GM19239 (cell line): ENCODE measurements at places on chromosomes 4 and X.

GRCh38 chr4:174120446-174121295, 162.8 kb downstream of the FBXO8 start:
- DNase-seq: peak; percentile 5

DNA sequence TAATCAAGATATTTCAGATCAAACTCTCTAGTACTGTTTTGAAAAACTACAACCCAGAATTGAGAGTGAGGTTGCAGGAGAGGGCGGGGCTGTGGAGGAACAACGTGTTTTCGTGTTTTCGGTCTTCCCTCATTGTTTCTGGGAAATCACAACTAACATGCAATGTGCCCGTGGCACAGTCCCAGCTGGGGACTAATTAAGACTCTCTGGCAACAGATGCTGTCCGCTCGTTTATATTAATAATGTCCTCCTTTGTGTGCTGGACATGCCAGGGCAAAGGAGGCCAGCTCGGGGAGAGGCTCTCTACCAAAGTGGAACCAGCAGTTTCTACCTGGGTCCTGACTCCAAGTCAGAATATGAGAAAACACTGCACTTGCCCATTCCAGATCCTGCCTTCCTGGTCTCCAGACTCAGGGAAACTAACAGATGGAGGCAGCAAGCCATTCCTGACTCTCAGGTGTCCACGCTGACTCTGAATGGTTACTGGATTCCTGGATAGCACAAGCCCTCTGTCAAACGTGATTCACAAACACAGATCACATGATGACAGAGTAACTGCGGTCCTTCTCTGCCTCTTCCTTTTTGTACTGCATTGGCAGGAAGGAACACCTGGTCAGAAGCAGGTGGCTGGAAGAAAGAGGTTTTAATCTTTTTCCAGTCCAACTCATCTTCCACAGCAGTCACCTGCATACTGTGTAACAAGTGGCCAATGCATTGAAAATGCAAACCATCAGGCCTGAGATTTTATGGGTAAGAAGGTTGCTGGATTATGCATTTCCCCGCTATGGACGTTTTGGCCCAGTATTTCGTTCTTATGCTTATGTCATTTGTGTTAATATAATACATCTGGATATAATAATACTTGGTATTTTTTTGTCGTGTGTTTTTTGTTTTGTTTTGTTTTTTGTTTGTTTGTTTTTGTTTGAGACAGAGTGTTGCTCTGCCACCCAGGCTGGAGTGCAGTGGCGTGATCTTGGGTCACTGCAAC, 65.0 kb downstream of the COQ2 start:
- DNase-seq: no peak

GRCh38 chrX:5976332-5976731, 252.3 kb downstream of the NLGN4X start:
- no peak for DNase-seq

- DNase-seq: no peak
Measured at GRCh38 chrX:13852001-13852695, 35.3 kb upstream of the GPM6B start.

- no peak for DNase-seq
Measured at GRCh38 chrX:153700376-153700945, 12.7 kb downstream of the SLC6A8 start.
